ENCODE measurements at places on chromosomes 16 and 17.
A peak's percentile ranks its signal among the peaks of the same experiment; 100 is the strongest.

DNA sequence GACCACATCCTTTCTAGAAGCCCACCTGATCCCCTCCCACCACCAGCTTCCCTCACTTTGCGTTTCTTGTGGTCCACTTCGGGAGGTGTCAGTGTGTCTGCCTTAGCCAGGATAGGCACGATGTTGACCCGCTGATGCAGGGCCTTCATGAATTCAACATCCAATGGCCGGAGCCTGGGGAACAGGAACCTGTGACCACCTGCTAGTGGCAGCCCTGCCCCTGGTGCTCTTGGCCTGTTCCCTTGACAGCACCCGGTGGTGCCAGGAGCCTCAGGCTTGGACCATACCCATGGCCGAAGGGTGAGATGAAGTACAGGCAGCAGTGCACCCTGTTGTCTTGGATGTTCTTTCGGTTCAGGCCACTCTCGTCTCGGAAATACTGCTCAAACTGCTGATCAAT lies 7.2 kb upstream of the MTMR4 start:
- DNase-seq: no peak

GRCh38 chr17:14545156-14545906 lies 244.4 kb downstream of the HS3ST3B1 start:
- DNase-seq: no peak

- no peak for DNase-seq
These were observed 14.1 kb downstream of the C17orf58 start for GRCh38 chr17:67982034-67982640.

- DNase-seq: no peak
These were observed 19.3 kb upstream of the SOX9 start for GRCh38 chr17:72101526-72101925.

- no peak for DNase-seq
These were observed 383.0 kb downstream of the MAF start for GRCh38 chr16:79217375-79218011.

GRCh38 chr16:83680980-83681379 lies 126.8 kb upstream of the HSBP1 start:
- no peak for DNase-seq

GRCh38 chr17:62966426-62967204 lies 580 bp downstream of the TANC2 start:
- DNase-seq: peak; percentile 58

- no peak for DNase-seq
These were observed 176.4 kb upstream of the CHMP6 start for GRCh38 chr17:80815151-80815681.

DNA sequence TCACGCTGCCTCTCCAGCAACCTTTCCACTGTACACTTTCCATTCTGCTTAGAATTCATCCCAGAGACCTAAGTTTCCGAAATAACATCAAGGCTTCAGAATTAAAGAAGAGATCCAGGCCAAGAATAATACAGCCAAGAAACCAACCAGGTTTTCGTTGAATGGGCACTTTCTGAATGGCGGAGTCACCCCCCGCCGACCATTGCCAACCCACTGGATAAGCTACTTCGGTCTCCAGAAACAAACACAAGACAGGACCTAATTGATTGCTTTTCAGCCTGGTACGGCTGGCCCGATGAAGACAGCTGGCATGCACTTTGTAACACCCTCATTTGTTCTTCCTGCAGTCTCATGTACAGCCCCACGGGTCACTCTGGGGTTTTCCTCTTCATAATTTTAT lies 308.1 kb upstream of the ZFHX3 start:
- no peak for DNase-seq

GRCh38 chr17:81414756-81415516 lies 19.7 kb downstream of the BAHCC1 start:
- no peak for DNase-seq

GRCh38 chr16:47144559-47144877 lies 773 bp upstream of the NETO2 start:
- no peak for DNase-seq

- DNase-seq: no peak
These were observed 5.0 kb upstream of the NPRL3 start for GRCh38 chr16:143456-143855.

DNA sequence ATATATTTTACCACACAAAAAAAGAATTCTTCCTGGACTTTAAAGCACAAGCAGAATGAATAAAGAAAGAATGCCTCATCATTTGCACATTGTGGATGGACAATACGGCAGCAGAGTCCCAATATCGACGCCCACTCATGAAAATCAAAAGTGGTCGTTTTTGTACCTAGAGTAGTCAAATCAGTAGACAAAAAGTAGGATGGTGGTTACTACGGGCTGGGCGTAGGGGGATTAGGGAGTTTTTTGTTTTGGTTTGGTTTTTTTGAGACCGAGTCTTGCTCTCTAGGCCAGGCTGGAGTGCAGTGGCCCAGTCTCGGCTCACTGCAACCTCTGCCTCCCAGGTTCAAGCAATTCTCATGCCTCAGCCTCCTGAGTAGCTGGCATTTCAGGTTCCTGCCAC lies 8.6 kb upstream of the CENPV start:
- no peak for DNase-seq

GRCh38 chr16:2782583-2783351 lies 4.6 kb downstream of the PRSS33 start:
- DNase-seq: no peak

GRCh38 chr16:2064368-2064945 lies 16.7 kb downstream of the TSC2 start:
- DNase-seq: no peak

- no peak for DNase-seq
These were observed 996 bp upstream of the CPNE2 start for GRCh38 chr16:57091200-57091974.

DNA sequence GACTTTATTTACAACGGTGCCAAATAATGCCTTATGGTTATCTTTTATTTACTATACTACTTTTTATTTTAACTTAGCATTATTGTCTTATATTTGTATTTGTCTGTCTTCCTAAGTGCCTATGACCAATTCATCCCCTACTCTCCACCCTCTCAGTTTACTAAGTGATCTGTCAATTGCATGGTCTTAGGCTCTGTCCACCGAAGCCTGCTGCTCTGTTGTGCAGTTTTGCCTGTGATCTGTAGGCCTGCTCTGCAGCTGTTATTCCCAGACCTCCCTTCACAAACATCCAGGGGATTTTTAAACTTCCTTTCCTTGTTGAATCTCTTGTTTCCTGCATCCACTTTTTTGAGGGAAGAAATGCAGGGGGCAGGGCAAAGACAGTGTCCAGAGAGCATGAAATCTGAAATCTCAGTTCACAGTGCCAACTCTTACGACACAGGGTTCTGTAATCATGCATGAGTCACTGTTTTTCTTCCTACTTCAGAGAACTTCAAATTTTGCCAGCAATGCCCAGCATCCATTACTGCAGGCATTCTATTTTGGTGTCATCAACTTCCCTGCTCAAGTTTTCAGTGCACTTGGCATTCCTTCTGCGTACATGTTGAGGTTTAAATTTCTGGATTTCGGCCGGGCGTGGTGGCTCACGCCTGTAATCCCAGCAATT lies 11.4 kb downstream of the SLFN5 start:
- DNase-seq: no peak

DNA sequence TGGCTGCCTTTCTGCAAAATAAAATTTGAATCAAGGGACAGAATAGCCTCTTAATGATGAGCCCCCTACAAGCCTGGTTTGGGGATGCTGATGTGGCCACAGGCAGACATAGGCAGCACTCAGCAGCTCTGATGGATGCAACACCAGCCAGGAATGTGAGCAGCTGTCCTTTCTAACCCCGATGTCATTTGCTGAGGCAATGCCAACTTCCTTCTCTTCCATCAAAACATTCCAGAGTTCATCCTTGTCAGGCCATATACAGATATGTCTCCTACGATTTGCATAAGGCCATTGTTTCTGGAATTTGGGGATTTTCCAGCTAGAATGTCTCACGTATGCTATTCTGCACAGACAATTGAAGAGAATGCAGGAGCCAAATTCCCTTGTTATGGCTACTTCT lies 52.1 kb upstream of the MYOCD start:
- DNase-seq: no peak

- no peak for DNase-seq
These were observed 348 bp downstream of the MPP2 start for GRCh38 chr17:43906951-43907424.

DNA sequence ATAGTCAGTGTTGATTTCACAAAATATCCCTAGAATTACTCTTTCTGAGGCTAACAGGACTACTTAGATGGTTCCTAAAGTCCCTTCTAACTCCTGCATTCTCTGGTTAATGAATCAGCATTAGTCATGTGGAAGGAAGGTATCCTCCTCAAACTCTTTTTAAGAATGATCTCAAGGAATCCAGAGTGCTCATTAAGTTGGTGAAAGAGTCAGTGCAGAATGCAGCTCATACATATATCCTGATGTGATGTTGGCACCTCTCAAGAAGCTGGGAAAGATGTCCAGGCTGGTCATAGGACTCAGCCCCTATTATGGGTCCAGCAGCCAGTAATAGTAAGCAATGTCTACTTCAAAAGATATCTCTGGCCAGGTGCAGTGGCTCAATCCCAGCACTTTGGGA lies 65.5 kb downstream of the PIGL start:
- DNase-seq: no peak

GRCh38 chr16:23248261-23249194 lies 53.6 kb upstream of the SCNN1B start:
- no peak for DNase-seq

Data from activated CD8-positive, alpha-beta memory T cell treated with anti-CD3 and anti-CD28 coated beads for 1 hour (primary cell).